Stimulated activated CD4-positive, alpha-beta T cell treated with anti-CD3 and anti-CD28 coated beads, Interleukin-1b, Interleukin-23, amount 100 ng/mL, for 1 hour (primary cell): ENCODE measurements at places on chromosomes 3 and 15.

GRCh38 chr3:163773136-163773535 lies 1305.2 kb downstream of the SI start:
- DNase-seq, result no peak

DNA sequence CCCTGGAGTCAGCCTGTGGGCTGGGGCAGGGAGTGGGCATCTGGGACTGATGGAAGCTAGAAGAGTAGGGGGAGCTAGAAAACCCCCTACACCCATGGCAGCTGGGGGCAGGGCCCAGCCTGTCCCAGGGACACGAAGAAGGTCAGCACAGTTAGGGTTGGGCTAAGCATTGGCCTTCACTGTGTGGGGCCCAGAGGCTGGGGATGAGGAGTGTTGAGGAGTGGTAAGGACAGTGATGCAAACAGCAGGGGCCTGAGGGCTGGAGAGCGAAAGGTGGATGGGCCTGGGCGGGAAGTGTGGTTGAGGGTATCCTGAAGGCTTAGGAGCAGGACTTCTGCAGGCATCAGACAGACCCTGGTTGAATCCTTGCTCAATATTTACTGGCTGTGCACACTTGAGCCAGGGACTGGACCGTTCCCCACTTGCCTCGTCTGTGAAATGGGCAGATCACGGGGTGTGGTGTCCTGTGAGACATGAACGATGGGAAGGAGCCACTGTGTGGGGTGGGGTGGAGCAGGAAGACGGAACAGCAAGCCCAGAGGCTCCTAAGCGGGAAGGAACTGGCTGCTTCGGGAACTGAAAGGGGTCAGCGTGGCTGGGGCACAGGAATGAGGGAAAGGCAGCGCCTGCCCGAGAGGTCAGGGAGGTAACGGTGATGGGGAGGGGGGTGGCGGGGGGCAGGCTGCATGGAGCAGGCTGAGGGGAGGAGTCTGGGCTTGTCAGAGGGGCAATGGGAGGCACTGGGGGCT lies 7.3 kb downstream of the PRKCD start:
- DNase-seq, result no peak

GRCh38 chr15:65690778-65691177 lies 69.0 kb downstream of the SLC24A1 start:
- DNase-seq, result no peak

GRCh38 chr3:132290833-132291232 lies 26.4 kb upstream of the ACP3 start:
- DNase-seq, result no peak

GRCh38 chr3:197500812-197501211 lies 55.0 kb downstream of the BDH1 start:
- DNase-seq, result no peak

GRCh38 chr3:13642597-13642996 lies 93.7 kb downstream of the FBLN2 start:
- no peak for DNase-seq

DNA sequence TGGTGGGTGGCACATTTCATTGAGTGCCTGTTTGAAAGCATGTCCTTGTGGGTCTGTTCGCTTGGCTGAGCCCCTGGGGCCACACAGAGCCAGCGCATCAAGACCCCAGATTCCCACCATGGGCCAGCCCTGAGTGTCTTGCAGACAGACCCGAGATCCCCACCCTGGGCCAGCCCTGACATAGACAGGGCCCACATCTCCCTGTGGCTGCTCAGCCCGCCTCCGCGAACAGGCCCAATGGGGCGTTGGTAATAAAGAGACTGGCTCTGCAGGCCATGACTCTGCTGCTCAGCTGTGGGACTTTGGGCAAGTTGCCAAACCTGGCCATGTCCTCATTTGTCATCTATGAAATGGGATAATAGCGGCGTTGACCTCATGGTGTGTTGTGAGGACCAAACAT lies 22.6 kb downstream of the FAH start:
- no peak for DNase-seq

DNA sequence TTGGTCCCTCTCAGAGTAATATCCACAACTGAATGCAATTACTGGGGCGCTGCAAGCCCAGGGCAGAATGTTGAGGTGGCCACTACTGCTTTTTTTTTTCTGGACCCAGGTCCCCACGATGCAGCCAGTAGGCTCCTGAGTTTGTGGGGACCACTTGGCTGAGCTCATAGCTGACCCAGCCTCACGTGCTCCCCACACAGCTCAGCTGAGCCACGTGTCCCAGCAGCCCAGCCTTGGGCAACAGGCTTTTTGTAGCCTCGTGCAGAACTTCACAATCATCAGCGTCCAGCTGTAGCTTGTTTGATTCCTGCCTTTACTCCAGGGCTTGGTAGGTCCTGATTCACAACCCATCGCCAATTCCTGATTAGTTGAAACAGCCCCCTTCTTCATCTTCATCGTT lies 117.3 kb downstream of the ETFA start:
- no peak for DNase-seq

DNA sequence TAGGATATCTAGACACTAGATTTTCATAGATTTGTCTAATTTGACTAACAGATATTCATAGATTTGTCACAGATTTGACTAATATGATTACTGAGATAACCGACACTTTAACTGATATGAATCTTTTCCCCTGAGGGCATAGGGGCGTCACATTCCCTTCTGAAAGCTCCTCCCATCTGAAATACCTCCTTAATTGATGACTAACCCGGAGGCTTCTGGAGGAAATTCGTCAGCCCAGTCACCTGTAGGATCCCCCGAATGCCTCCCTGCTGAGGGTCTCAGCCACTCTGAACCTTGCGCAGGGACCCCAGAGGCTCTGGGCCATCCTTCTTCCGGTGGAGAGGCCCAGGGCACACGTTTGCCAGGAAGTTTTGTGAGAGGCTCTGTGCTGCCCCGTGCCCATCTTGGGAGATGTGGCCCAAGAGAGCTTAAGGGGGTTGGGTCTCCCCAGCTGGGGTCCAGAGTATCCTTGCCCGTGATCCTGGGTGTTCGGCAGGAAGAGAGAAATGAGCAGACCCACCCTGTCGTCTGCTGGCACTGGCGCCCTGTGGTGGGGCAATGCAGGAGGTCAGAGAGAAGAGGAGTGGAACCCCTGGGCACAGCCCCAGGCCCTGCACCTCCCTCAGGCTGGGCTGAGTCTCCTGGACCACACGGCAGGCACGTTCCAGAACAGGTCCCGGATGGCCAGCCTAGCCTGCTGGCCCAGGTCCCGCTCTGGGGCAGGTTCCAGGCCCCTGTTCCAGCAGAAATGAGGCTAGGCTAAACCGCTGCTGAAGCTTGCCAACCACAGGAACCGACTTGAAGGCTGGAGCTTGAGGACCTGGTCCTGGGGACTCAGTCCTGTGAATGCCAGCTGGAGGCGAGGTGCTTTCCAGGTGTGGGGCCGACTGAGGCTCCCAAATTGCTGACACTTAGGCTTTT lies 1.7 kb downstream of the PLA2G4D start:
- no peak for DNase-seq

GRCh38 chr3:11566916-11567315 lies 76.8 kb downstream of the VGLL4 start:
- no peak for DNase-seq

GRCh38 chr3:156460206-156460611 lies 94.7 kb downstream of the SSR3 start:
- DNase-seq, result no peak

- DNase-seq, result no peak
These were observed 490 bp downstream of the TOMM70 start for GRCh38 chr3:100400419-100400779.

- no peak for DNase-seq
These were observed 13.8 kb upstream of the STARD5 start for GRCh38 chr15:81337713-81338157.

- DNase-seq, result no peak
These were observed 159.1 kb upstream of the EOMES start for GRCh38 chr3:27880969-27881892.

GRCh38 chr3:37725842-37726241 lies 135.8 kb upstream of the CTDSPL start:
- no peak for DNase-seq

DNA sequence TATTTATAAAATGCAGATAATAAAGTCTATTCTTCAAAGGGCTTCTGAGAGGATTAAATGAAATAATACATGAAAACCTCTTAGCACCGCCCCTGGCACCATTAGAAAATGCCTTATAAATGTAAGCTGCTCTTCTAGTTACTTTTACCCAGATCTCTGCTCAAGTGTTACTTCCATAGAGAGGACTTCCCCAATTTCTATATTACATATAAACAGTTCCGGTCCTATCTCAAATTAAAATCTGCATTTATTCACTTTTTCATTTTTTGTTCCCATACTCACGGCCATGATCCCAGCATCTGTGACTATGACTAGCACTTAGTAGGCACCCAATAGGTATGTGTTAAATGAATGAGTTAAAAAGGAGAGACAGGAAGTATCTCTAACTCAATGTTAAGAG lies 890.9 kb upstream of the CFAP20DC start:
- DNase-seq, result no peak

DNA sequence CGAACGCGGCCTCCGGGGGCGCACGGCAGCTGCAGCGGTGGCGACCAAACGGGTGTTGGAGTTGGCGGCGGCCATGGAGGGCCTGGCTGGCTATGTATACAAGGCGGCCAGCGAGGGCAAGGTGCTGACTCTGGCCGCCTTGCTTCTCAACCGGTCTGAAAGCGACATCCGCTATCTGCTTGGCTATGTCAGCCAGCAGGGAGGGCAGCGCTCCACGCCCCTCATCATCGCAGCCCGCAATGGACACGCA lies 725 bp downstream of the FEM1B start:
- DNase-seq, result no peak

DNA sequence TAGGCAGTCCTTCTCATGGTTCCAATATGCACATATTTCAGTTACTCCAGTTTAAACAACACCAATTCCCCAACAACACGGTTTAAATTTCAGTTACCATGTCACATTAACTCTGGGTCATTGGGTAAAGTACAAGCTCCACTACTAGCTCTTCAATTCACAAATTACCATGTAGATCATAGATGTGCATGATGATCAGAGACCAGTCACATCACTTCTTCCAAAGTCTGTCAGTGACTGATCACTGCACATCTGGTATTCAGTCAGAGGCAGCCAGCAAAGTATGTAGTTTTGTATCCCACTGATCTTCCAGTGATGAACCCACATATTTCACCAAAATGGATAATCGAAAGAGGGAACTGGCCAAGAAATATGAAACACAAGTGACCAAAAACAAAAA lies 978.4 kb upstream of the CFAP20DC start:
- DNase-seq, result no peak

GRCh38 chr15:35750051-35750450 lies 204.1 kb upstream of the DPH6 start:
- DNase-seq, result no peak

GRCh38 chr3:102038477-102039142 lies 189.3 kb downstream of the NFKBIZ start:
- no peak for DNase-seq

DNA sequence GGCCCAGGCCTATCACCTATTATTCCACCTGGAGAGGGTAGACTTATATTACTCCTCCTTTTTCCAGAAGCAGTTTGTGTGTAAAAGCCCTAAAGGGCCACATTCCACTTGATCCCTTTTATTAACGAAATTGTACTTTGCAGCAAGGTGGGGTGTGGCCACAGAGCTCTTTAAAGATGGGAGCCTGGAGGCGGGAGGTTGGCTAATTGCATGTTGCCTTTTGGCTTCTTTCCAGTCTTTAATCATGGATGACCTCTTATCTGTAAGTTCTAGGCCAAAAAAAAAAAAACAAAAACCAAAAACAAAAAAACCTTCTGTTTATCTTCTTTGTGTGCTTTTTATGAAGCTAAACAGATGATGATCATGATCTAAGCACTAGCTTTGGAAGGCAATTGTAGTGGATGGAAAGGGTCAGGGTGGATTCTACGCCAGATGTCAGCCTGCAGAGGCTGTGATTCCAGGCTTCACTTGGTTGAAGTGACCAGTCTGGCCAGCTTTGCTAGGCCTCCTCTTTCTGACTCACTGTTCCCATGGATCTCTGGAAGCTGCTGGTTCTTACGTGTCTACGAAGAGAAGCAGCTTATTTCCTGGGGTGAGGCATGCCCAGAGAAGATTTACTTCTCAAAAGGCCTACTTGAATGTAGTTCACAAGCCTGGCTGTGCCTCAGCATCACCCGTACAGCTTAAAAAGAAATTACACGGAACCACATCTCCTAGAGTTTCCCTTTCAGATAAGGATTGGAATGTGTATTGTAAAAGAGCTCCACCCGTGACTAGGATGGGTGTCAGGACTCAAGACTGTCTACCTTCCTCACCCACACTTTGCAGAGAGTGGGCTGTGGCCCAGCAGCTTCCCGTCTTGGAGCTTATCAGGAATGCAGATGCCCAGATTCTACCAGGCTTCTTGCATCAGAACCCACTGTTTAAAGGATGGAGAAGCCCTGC lies 330.9 kb upstream of the C2CD4B start:
- no peak for DNase-seq

- DNase-seq, result no peak
These were observed 81.5 kb downstream of the SLC25A26 start for GRCh38 chr3:66302288-66302687.

- DNase-seq, result no peak
These were observed 135.1 kb upstream of the HACD2 start for GRCh38 chr3:123719862-123720453.

- no peak for DNase-seq
These were observed 596.1 kb downstream of the TUSC7 start for GRCh38 chr3:117305681-117306080.

- no peak for DNase-seq
These were observed 92.8 kb upstream of the MITF start for GRCh38 chr3:69646287-69647067.

DNA sequence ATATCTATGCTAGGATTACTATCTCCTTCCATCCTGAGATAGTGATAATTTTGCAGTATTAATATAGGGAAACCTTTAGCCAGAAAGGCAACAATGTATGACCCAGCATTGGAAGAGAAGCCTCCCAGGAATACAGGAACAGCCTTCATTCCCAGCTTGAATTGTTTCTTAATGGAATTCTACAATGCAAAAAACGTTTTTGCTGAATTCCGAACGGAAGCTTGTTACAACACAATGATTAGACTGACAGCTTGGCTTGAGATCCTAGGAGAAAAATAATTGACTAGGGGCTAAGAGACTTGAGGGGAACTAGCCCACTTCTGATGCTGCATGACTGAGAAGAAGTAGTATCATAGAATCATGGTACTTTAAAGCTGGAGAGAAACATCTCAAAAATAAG lies 140.2 kb downstream of the RSL24D1 start:
- DNase-seq, result no peak
